Activated T-cell treated with anti-CD3 and anti-CD28 coated beads, Interleukin-2, amount 50 U/mL, for 72 hours (primary cell): ENCODE measurements at places on chromosomes 12 and 14.

- DNase-seq = no peak
Observed at GRCh38 chr14:91238085-91238484, 6.4 kb downstream of the GPR68 start.

DNA sequence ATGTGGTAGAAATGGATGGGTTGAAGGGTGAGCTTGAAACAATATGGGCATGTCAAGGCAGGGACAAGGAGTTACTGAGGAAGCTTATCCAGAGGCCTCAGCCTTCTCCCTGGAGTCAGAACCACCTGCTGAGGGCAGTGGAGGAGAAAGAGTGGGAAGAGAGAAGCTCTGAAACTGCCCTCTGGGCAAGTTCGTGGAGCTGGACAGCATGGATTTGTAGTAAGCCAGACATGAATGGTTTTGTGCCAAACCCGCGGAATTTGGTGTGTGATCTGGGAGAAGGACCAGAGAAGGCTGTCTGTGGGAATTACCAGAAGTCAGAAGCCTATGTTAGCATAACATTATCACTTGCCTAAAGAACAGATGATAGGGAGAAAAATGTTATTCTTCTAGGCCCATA, 164.8 kb downstream of the SLC41A2 start:
- DNase-seq = no peak

DNA sequence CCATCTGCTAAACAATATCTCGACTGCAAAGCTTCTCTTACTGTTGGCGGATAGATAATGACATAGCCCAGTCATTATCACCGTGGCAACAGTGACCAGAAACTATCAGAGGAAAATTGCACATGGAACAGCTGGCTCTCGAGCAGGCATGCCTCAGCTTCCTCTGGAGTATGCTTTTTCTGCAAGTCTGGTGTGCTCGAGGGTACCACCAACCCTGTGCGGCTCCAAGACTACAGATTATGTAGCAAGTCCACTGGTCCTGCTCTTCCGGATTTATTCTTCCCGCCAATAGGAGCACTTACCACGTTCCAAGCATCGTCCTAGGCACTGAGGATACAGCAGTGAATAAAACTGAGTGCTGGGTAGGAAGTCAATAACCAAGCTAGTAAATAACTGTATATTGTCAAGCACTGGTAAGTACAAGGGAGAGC, 1.4 kb upstream of the GLRX5 start:
- no peak for DNase-seq

DNA sequence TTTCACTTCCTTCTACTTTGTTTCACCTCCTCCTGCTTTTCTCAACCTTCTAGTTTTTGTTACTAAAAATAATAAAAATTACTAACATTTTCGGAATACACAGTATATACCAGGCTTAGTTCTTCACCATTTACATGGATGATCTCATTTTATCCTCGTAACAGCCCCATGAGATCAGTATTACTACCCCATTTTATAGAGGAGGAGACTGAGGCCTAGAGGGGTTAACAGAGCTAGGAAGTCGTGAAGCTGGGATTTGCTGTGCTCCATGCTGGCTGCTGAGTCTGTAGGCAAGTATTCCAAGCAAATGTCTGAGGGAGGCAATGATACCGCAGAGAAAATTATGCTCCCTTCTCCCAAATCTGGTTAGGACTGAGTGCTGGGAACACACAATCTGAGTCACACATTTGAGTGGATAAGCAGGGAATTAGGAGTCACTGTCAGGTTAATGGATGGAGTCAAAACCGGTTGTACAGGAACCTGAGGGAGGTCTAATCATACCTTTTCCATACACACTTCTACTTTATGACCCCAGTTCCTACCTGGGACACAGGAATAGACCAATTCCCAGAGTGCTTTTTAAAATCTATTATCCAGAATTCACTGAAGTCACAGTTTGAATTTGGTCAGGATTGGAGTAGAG, 51.1 kb downstream of the ZFYVE26 start:
- DNase-seq = no peak

GRCh38 chr12:6773590-6774351, 1.5 kb downstream of the LAG3 start:
- DNase-seq = peak; percentile 61

DNA sequence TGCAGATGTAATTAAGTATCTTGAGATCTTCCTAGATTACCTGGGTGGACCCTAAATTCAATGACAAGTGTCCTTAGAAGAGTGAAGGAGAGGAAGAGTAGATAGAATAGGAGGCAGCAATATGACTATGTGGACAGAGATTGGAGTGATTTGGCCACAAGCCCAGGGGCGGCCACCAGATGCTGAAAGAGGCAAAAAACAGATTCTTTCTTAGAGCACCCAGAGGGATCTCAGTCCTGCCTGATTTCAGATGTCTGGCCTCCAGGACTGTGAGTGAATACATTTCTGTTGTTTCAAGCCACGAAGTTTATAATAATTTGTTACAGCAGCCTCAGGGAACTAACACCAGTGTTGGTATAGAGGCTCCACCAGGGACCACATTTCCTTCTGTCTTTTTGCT, 67.3 kb downstream of the DACT1 start:
- DNase-seq = no peak

- DNase-seq = no peak
Observed at GRCh38 chr14:101226265-101226602, 322.7 kb upstream of the RTL1 start.

DNA sequence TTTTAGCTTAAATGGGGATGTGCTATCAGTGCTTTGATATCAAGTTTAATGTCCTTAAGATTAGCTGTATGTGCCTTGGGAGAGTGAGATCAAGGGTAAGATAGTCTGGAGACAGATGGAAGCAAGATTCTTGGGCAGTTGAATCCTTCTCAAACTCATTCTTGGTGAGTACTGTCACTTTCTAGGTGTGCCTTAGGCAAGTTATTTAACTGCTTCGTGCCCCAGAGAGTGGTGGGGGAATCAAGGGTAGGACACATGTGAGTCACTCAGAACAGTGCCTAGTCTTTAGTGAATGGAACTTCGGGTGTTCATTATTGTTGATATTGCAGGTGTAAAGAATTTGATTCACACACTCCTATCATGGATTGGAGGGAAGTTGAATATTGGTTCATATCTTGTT, 803.7 kb downstream of the DIO2 start:
- no peak for DNase-seq

GRCh38 chr12:95642583-95642982, 91.3 kb upstream of the USP44 start:
- no peak for DNase-seq

GRCh38 chr12:94186278-94187241, 38.2 kb downstream of the PLXNC1 start:
- DNase-seq = no peak

GRCh38 chr14:66482873-66483272, 3.3 kb upstream of the CCDC196 start:
- no peak for DNase-seq

DNA sequence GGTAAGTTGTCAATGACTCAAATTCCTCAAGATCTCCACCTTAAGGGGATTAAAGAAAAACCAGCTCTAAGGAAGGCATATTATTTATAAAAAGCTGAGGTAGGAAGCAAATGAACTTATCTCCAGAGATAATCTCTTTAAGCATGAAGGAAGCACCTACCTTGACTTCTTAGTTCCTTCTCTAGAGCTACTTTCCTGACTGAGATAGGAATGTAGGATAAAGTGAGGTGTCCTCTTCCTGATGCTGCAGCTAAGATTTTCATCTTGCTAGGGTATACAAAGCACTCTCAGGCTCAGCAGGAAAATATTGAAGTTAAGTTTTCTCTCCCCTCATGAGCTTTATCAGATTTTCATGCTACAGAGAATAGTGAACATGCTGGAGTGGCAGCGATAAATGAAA, 163.0 kb upstream of the E2F7 start:
- no peak for DNase-seq

- DNase-seq = no peak
Observed at GRCh38 chr12:127909041-127909440, 357.9 kb upstream of the TMEM132C start.

DNA sequence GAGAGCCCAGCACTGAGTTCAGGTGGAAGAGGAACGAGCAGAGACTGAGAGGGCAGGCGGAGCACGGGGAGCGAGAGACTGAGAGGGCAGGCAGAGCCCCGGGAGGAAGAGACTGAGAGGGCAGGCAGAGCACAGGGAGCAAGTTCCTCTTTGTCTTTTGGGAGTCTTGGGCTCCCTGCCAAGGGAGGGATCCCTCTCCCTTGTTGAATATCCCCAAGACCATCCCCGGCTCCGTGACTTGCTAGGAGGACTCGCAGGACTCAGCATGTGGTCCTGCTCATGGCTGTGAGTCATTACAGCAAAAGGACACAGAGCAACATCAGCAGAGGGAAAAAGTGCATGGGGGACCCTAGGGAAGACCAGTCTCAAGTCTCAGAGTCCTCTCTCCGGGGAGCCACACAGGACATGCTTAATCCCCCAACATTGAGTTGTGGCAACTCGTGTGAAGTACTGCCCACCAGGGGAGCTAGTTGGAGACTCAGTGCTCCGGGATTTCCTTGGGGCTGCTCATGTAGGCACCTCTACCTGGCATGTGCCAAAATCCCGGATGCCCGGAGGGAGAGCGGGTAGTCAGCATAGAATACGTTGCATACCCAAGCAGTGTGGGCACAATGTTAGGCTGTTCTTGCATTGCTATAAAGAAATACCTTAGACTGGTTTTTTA, 81.0 kb downstream of the CCDC92 start:
- no peak for DNase-seq

DNA sequence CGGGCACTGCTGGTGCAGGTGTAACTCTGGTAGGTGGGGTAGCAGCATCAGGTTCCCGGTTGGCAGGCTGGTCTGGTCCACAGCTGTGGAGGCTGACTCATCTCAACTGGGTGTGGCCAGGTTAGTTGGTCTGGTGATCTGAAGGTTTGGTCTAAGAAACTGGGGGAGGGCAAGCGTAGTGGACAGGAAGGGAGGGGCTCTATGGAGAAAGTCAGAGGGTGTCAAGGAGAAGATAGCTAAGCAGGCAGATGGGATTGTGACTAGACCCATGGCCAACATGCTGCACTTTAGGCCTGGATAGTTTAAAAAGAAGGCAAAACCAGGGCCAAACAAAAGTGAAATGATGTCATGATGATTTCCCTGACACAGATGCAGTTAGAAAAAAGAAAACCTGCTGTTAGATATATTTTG, 7.9 kb downstream of the TRIM9 start:
- no peak for DNase-seq

DNA sequence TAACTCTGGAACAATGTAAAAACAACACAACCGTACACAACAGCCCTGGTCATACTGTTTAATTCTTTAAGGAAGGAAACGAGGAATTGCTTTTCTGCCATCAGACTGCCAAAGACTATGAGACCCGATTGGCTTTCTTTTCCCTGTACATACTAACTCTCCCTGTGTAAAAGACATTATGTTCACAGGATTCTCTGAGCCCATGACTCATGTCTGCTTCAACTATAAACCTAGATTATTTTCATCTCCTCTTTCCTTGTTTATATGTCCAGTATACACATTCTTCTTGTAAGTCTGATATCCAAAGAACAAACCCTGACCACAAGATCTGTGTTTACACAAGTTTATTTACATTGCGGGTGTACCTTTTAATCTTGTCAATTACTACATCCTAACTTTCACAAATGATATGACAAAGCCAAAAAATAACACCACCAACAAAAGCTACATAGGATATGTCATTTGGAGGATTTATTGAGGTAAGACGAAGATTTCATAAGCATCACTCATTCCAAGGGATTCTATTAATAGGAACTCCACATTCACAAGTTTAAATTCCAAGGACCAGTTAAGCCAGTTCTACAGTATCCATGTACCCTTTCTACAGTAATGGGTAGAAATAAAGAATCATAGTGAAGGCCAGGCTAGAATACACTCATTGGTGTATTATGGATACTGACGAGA, 67.3 kb downstream of the STXBP6 start:
- DNase-seq = no peak

DNA sequence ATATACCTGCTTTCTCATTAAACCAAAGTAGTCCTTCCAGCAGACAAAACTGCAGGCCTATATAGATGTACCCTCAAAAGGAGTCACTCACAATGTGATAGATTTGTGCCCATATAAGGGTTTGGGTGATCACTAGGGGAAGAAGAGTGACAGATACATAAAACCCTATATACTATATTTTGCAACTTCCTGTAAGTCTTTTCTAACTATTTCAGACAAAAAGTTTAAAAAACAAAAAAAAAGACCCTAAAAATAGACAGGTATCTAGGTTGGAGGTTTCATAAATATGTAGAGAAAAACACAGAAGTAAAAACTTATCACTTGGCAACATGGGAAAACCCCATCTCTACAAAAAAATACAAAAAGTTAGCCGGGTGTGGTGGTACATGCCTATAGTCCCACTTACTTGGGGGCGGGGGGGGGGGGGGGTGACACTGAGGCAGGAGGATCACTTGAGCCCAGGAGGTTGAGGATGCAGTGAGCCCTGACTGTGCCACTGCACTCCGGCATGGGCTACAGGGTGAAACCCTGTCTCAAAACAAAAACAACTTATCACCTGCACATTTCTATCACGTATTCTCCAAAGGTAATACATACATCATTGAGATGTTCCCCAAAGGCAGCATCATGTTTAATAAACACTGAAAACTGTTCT, 2.9 kb downstream of the VCPKMT start:
- DNase-seq = no peak

- no peak for DNase-seq
Observed at GRCh38 chr12:121279507-121279915, 17.0 kb downstream of the CAMKK2 start.

DNA sequence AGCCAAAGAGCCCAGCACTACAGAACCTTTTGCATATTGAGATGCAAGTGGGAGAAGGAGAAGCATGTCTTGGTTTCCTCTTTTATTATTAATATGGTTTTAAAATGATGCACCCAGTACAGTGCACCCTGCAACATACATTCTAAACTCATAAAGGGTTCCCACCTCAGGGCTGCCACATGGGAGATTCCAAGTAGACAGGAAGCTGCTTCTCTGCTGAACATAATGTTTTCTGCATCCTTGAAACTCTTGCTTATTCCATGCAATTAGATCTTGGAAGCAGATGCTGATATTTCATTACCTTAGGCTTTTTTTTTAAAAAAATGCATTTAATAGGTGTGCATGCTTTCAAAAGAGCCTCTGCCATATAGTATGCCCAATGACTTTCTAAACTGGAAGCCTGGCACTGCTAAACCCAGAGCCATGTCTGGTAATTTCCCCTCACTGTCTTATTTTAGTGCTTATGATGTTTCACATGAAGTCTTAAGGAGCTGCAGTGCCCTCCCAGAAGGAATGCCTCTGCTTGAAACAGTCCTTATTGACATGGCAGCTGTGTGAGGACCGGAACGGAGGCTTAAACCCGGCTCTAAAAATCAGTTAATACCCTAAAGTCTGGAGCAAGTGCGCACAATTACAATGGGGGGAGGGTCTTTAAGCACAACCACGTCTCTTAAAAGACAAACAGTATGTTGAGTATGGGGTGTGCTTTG, 2.0 kb upstream of the SIX1 start:
- DNase-seq = no peak

GRCh38 chr12:104188534-104188933, 27.0 kb upstream of the TXNRD1 start:
- no peak for DNase-seq
